ENCODE measurements at places on chromosomes 4 and X.

- DNase-seq = no peak
Measured at GRCh38 chr4:184329235-184329634, 111.6 kb upstream of the ENPP6 start.

DNA sequence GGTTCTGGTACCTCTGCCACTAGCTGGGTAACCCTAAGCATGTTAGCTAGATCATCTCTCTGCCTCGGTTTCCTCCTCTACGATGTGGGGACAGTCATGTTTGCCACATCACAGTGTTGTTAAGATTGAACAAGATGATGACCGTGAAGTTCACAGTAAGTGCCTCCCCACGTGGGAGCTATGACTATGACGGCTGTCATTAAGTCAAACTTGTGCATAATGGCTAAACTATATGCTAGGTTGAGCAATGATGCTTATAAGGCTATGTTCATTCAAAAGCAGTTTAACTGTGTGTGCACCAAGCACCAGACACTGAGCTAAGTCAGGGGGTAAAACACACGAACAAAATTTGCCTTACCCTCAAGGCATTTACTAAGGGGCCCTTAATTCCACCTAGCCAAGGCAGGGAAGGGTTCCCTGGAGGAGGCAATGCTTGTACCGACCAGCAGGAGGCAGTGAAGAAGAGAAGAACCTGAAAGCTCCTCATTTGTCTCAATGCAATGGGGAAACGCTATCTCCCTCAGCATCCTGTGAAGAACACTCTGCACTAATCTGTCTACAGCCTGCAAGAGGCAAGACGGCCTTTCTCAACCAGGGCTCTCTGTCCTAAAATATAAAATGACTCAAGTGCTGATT is 52.9 kb downstream of the MAP7D2 start:
- DNase-seq = no peak

- no peak for DNase-seq
Measured at GRCh38 chr4:90030953-90031352, 96.2 kb upstream of the CCSER1 start.

- DNase-seq = no peak
Measured at GRCh38 chr4:8400632-8401325, 39.7 kb downstream of the ACOX3 start.

GRCh38 chr4:37976991-37977470 is 16.8 kb downstream of the PTTG2 start:
- peak; percentile 68 for DNase-seq

- DNase-seq = no peak
Measured at GRCh38 chr4:3077796-3078195, 3.3 kb downstream of the HTT start.

- no peak for DNase-seq
Measured at GRCh38 chrX:15939737-15940136, 85.1 kb upstream of the AP1S2 start.

DNA sequence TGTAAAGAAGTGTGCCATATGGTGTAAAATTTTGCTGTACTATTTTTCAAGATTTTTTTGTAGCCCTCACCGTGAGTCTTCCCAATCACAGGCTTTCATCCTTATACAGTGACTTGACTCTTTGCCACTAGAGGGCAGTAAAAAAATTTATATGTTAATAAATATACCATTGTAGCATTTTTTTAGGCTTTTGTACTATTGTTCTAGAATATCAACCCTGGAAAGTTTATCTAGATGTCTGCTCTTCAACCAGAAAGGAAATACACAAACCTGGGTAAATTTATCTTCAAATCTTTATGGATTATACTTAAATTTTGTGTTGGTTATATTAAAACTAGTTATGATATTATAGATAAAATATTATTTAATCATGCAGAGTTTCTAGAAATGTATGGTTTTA is 235.3 kb downstream of the TENM3 start:
- DNase-seq = no peak

DNA sequence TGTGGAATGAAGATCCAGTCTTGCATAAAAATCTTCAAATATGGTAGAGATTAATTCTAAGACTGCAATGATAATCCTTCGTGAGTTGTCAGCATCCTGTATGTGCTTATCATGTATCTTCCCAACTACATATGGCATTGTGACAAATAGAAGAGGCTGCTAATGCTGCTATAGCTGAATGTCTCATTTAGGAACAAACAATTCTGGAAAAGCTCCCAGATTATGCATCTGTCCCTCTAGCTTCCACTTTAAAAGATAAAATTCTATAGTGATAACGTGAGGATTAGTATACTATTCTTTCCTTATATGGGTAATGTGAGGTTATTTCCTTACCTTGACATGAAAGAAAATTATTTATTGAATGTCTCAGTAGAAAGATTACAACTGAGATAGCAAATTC is 930.9 kb downstream of the DMD start:
- DNase-seq = no peak

DNA sequence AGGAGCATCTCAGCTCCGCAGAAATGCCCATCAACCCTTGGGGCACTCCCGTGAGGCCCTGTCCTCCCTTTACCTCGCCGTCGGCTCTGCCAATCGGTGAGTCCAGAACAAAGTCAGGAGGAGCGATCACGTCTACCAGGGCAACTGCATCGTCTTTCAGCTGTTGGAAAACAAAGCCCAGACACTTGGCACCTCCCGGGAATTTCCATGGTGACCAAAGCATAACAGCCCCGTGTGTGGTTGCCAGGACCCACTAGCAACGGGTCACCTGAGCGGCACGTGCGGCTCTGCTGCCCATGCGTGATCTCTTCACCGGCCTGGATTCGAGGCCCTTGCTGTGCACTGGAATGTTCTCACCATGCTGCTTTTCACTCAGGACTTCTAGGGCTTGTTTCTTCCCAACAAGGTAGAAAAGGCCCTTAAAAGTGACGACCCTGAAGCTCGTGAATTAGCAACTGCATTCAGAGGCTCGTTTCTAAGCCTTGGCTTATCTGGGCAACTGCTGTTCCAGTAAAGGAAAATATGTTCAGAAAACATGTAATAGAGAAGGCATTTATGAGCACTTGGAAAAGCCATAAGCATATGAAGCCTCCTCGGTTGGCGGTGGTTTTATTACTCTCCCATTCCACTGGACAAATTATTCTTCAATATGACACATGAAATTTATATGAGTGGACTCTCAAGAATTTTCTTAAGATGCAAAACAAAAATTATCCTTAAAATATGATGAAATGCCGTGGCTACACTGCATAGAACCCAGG is 69.5 kb downstream of the ACOX3 start:
- DNase-seq = no peak

- DNase-seq = no peak
Measured at GRCh38 chr4:125244848-125245450, 69.8 kb upstream of the FAT4 start.

DNA sequence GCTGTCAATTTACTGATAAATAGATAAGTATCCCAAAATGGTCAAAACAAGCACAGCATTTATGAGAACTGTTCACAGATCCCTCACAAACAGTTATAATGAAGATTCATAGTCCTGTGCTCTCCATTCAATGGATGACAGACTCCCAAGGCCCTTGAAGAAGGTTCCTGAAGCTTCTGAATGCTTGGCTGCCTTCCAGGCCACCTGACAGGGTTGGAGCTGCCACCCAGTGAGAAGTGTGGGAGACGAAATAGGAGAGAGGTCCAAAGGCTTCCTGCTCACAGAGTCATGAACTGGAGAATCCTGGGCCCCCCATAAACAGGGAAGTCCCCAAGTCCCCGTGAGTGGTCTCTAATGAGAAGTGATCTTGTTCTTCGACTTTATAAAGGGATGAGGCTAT is 26.0 kb upstream of the ANXA3 start:
- DNase-seq = no peak

Measured in stimulated activated CD8-positive, alpha-beta memory T cell treated with anti-CD3 and anti-CD28 coated beads, Interleukin-2, amount 100 ng/mL, for 48 hours (primary cell).